Mucosa of descending colon (tissue), 3 donors: ENCODE measurements at places on chromosomes 6 and 20. TPM values are rescaled to one million over a fixed set of nuclear protein-coding genes. Genes with fewer than 3 reads are reported as not detected.

CRIP3 gene
- total RNA-seq = 1.3 TPM

IL17F gene
- total RNA-seq = not detected

TSPYL4 gene
- 16.8 TPM for total RNA-seq

GRCh38 chr6:140806431-140806830 is 1326.3 kb upstream of the GJE1 start:
- DNase-seq = no peak

DNA sequence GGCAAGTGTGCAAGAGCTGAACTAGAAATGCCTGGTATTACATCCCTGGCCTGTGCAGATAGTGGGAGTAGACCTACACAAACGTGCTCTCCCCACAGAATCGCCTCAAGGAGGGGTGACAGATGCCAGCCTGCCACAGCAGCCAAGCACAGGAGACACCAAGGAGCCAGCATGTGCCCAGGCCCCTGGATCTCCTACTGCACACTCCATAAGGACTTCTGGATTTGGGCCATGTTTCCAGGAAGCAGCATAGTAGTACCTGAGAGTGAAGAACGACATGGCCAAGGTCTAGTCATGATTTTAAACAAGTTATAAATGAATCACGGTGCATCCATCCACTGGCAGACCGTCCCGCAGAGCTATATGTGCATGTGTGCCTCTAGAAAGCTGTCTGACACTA is 232.2 kb downstream of the SYNDIG1 start:
- no peak for DNase-seq
